ENCODE measurements at places on chromosomes 6 and 20.

DNA sequence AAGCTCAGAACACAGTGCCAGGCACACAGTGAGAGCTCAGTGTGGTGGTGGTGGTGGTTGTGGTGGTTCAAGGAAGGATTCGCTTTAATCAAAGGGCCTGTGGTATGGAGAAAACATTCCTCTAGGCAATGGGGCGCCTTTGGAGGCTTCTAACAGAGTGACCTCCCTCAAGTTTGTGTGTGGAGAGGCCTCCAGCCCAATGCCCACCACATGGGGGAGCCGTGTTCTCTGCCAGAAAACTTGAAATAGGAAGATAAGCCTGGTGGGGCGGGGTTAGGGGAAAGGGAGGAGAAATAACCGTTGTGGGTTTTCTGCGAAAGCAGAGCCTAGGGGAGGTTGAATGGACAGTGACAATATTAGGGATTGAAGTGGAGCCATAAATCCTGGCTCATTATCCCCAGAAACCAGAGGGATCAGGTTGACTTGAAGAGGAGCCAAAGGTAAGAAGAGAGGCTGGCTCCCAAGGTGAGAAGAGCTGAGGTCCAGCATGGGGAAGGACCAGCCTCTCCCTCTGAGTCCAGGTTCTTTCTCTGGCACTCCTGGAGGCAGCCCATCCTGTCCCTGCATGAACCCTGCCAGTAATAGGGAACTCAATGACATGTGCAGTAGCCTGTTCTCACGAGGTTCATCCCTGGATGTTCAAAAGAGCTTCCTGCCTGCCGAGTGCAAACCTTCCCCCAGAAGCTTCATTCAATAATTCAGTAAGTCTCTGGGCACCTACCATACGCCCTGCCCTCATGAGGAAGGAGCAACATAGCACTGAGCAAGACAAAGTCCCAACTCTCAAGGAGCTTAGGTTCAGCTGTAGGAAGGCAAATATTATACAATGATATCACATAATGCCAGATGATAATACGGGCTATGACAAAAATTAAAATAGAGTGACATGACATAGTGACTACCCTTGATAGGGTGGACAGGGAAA lies 51.4 kb downstream of the TGM2 start:
- peak; percentile 61 for DNase-seq

DNA sequence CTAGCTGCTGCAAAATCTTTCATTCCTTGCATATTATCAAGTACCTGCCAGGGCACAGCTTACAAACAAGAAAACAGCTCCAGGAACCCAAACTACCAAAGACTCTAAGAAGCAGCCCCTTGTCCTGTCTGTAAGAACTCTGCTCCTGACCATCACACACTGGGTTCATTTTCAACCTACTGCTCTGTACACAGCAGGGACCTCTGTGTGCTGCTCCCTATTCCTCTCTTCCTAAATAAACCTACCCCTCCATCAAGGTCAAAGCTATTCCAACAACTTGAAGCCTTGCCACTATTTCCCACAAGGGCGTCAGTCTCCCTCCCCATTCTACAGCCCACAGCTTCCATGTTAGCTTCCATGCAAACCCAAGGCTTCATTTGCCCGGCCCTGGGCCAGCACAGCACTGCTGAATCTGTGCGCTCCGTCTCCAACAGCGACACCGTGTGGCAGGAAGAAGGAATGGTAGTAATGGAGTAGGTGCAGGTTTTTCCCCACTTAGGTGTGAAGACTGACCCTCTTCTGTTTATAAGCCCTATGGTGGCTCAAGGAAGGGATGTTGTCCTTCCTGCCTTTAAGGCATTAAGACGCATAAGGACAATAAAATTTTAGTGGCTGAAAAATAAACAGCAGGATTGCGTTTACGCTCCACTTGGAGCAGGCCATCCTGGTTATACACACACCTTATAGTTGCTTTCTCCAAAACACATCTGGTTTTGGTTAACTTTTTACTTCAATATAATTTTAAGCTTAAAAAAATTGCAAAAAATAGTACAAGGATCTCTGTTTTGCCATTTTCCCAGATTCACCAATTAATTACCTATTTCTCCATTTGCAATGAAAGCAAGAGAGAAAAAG lies 115.2 kb upstream of the NXT1 start:
- DNase-seq: peak; percentile 36

- no peak for DNase-seq
Observed at GRCh38 chr20:48608756-48609155, 219.0 kb downstream of the PREX1 start.

- no peak for DNase-seq
Observed at GRCh38 chr6:112571488-112572270, 224.5 kb downstream of the RFPL4B start.

GRCh38 chr6:128188678-128189077 lies 287.8 kb upstream of the THEMIS start:
- no peak for DNase-seq

GRCh38 chr6:147666255-147666654 lies 157.8 kb downstream of the SAMD5 start:
- DNase-seq: no peak

DNA sequence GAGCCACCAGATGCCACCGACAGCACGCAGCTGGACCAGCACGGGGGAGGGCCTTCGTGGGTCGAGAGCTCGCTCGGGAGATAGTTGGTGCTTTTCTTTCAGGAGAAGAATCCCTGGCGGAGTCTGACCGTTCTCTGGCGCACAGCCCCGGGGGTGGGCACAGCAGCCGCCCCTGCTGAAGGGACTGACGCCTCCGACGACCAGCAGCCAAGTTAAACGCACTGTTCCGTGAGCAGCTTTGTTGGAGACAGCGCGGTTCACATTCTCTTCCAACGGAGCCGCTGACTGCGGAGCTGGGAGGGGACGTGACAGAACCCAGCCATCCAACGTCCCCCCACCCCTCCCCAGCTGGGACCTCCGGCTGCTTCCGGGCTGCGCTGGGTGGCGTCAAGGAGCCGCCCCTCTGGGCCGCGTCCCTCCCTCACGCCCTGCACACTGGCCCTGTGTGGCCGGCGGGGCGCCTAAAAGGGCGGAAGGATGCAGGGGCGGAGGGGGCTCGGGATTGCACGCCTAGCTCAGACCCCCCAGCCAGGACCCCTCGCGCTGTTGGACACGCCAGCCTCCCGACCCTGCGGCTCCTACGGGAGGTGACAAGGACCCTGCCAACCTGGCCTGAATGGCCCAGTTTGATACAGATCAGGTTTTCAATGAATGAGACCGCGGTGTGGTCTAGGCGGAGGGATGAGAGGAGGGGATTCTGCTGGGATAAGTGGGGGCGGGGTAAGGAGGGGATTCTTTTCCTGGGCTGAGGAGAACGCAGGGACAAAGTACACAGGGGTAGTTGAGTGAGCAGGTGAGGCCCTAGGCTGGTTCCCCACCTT lies 36.4 kb upstream of the KHDC1 start:
- no peak for DNase-seq

GRCh38 chr6:56832225-56832624 lies 122.7 kb upstream of the BEND6 start:
- DNase-seq: no peak

- DNase-seq: peak; percentile 94
Observed at GRCh38 chr6:13453771-13454251, 33.6 kb downstream of the GFOD1 start.

GRCh38 chr6:37038292-37039198 lies 33.1 kb downstream of the FGD2 start:
- no peak for DNase-seq

GRCh38 chr20:38841570-38841969 lies 36.1 kb downstream of the PPP1R16B start:
- DNase-seq: no peak

DNA sequence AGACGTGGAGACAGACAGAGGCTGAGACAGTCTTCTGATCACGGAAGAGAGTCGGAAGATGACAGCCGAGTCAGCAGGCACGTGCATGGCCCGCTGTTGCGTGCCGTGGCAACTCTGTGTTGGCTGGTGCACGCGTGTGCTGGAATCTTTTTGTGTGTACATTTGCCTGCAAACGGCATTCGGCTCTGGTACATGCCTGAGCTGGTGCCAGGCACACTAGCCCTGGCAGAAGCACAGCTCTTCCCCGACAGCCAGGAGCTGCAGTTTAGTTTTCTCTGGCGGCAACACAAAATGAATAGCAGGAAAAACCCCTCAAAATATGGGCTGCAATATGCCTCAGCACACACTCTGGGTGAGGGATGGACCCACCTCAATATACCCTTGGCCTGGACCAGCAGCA lies 769 bp upstream of the PDYN start:
- no peak for DNase-seq

- no peak for DNase-seq
Observed at GRCh38 chr6:165674155-165675029, 11.4 kb upstream of the PDE10A start.

- DNase-seq: peak; percentile 20
Observed at GRCh38 chr6:14818422-14818884, 427.4 kb upstream of the JARID2 start.

DNA sequence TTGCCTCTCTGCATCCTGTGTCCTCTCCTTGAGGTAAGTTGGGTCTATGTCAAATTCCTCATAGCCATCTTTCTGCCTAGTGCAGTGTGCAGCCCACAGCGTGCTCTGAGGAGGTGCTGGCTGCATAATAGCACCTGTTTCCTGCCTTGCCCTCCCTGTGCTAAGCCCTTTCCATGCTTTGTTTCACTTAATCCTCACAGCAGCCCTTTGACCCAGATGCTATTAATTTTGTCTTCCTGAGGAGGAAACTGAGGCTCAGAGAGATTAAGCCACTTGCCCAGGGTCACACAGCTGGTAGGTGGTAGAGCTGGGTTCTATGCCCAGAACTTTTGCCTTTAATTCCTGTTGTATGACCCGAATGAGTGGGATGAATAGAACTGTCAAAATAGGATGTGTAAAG lies 13.5 kb downstream of the FAM83D start:
- no peak for DNase-seq

- DNase-seq: no peak
Observed at GRCh38 chr6:45169815-45170214, 158.3 kb upstream of the RUNX2 start.

Data from NCI-H2029 (cell line).